ENCODE measurements at places on chromosomes 1 and 21.

DNA sequence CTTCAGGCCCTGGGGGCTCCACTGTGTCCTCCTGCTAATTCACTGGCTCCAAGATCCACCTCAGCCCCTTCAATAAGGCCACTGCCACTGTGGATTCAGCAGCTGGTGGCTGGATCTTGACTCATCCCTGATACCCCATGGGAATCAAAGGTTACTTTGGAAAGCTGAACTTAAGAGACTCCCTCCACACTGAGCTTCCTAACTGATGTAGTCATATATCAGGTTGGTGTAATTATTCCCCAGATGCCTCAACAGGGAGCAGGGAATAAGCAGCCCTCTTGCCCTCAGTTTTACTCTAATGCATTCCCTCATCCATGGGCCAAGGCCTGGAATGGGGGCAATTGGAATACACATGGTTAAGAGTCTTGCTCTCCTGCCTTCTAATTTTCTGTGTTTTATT is 164.6 kb downstream of the FASLG start:
- DNase-seq = no peak

DNA sequence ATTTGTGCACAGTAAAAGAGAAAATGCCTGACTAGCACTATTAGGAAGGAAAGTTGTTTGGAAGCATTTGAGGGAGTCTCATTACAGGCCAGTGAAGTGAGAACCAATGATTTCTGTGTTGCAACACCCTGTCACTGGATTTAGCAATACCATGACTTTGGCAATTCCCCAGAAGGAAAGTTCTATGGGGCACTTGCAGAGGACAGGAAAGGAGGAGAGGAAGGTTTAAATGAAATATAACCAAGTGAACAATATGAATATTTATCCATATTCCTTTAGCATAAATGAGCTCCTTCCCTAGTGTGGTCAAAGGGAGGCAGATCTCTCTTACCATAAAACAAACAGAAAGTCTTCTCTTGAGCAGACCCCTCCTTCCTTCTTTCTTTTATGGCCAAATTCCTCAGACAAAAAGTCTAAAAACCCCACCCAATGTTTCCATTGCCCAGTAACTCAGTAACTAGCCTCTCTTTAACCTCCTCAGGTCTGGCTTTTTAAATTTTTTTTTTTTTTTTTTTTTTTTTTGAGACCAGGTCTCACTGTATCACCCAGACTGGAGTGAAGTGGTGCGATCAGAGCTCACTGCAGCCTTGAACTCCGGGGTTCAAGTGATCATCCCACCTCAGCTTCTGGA is 5.5 kb downstream of the TLR5 start:
- no peak for DNase-seq

DNA sequence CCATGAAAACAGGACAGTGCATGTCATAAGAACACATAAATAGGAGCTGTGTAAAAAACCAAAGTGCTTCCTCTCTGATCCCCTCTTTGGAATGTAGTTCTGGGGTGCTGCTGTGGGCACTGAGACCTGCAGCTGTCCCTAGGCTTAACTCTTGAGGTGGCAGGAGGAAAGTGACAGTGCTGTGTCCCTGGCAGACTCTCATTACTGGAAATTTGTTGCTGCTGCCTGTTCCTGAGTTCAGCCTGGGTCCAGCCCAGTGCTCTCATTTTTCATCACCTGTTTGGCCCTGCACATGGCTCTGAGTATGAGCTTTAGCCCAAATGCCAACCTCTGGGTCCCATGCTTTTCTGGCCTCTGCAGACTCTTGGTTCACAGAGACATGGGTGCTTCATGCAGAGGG is 329.3 kb downstream of the DSCAM start:
- no peak for DNase-seq

GRCh38 chr1:114723457-114723856 is 6.9 kb upstream of the NRAS start:
- no peak for DNase-seq

DNA sequence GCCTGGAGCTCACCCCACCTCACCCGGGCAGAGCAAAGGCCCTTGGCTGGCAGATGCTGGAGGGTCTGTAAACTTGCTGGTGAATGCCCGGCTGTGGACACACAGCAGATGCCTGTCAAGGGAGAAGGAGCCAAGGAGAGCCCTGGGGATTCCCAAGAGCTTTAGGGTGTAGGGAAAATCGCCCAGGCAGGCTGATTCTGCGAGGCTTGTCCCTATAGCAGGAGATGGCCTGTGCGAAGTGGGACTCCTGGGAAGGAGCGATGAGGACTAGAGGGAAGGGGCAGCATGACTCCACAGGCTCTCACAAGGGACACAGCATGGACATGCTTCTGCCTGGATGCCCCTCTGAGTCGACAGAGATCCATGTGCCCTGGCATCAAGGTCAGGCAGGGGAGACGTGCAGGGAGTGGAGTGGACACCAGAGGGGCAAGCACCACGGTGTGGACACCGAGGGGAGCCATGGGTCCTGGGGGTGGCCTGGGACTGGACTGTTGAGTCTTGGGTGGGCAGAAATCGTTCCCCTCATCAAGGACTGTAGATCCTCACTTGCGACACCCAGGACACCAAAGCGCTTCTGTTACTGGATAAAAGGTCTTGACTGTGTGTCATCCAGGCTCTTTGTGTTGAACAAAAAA is 71.4 kb upstream of the ABCG1 start:
- DNase-seq = no peak

GRCh38 chr1:43031316-43032203 is 72.9 kb upstream of the SLC2A1 start:
- DNase-seq = no peak

All from T-helper 17 cell (primary cell).